ENCODE measurements at places on chromosomes 1 and 21.
A peak's percentile ranks its signal among the peaks of the same experiment; 100 is the strongest.

- no peak for DNase-seq
Observed at GRCh38 chr1:33715195-33715811, 148.6 kb upstream of the HMGB4 start.

- DNase-seq, result no peak
Observed at GRCh38 chr1:53567851-53568250, 108.7 kb downstream of the DMRTB1 start.

- no peak for DNase-seq
Observed at GRCh38 chr1:7094509-7094908, 309.3 kb downstream of the CAMTA1 start.

- DNase-seq, result peak; percentile 33
Observed at GRCh38 chr1:205373798-205374175, 17.1 kb upstream of the KLHDC8A start.

- peak; percentile 59 for DNase-seq
Observed at GRCh38 chr1:232247669-232248068, 382.3 kb downstream of the SIPA1L2 start.

- DNase-seq, result peak; percentile 24
Observed at GRCh38 chr1:233631810-233632405, 18.0 kb downstream of the KCNK1 start.

DNA sequence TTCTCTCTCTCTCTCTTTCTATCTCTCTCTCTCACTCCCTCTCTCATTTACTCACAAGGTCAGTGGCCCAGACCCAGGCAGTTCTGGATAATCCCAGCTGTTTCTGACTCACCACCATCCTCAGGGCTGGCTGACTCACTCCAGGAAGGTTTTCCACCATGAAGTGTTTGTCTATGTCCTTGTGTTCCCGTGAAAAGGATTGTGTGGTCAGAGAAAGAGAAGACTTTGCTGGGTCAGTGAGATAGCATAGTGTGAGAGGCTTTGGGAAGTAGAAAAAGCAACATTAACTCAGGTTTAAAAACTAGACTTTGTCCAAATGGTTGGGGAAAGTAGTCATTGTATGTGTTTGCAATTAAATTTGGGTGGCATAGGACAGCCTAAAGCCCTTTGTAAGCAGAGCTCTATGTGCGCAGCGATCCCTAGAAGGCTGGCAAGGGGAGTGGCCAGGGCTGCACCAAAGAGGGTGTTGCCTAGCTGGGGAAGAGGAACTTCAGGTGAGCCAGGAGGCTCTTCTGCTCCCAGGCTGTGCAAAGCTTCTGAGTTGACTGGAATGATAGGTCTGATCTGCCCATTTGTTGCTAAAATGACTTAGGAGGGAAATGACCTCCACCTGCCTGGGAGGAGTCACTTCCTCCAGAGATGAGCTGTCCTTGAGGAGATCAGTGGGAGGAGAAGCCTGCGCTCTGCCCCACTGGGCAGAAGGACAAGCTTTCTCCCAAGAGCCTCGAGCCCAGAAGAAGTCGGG lies 4.9 kb upstream of the CAPN2 start:
- DNase-seq, result peak; percentile 89

GRCh38 chr1:89454845-89455521 lies 69.6 kb upstream of the LRRC8B start:
- peak; percentile 67 for DNase-seq

GRCh38 chr1:29688471-29689365 lies 452.4 kb downstream of the PTPRU start:
- no peak for DNase-seq

- no peak for DNase-seq
Observed at GRCh38 chr1:173253046-173253445, 45.9 kb upstream of the TNFSF4 start.

DNA sequence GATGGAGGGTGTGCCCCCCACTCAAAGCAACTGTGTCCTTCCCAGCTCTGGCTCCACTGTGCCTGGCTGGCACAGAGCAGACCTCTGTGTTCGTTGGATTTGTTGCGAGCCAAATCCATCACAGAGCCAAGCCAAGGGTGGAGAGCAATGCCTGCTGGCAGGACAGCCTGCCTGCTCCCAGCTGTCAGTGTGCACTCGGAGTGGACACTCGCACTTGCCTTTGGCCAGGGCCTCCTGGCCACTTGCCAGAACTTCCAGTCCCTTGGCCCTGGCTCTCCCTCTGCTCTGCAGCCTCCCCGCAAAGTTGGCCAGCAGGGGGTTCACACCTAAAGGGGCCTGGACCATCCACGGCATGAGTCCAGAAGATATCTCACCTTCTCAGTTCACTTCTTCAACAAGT lies 16.4 kb downstream of the HEYL start:
- DNase-seq, result no peak

- DNase-seq, result no peak
Observed at GRCh38 chr1:163561580-163562295, 240.0 kb downstream of the NUF2 start.

GRCh38 chr1:209370241-209370995 lies 213.1 kb upstream of the CAMK1G start:
- no peak for DNase-seq

- DNase-seq, result no peak
Observed at GRCh38 chr1:219505886-219506285, 107.0 kb downstream of the ZC3H11B start.

- no peak for DNase-seq
Observed at GRCh38 chr1:147735423-147735822, 25.0 kb downstream of the GJA5 start.

DNA sequence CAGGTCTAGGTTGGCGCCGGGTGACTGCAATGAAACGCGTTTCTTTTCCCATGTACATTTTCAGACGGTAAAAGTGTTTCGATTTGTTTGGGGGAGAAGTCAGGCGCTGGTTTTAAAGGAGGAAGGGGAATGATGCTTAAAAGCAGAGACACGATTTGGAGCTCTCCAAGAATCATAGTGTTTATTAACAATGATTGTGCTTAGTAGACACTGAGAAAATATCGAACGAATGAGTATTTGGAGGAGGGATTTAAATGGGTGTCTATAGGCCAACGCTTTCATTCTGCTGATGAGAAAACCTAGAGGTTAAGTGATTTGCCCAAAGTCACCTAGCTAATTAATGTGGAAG lies 36.9 kb upstream of the JAK1 start:
- no peak for DNase-seq

- DNase-seq, result no peak
Observed at GRCh38 chr1:55448261-55448660, 233.1 kb upstream of the USP24 start.

- DNase-seq, result no peak
Observed at GRCh38 chr1:229110986-229111385, 159.9 kb upstream of the RAB4A start.

DNA sequence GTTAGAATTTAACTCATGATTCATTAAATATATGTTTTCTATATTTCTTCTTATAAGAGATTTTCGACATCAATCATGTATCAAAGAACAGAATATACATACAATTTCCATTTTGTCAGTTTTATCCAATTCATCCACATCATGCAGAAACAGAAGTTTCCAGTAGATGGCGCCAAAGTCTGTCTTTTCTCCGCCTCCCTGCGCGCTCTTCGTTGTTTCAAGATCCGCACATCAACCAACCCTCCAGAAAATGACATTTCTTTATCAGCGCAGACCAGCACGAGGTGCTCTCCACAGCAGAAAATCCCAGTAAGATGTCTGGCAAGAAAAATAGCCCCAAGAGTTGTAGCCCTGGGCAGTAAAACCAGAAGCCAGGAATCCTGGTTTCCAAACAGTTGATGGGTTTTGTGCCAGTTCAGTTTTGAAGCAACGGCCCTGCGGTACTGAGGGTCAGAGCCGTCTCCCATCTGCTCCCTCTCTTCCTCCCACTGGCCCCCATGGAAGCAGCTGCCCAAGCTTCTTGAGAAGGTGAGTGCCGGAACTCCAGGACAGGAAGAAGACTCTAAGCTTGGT lies 38.6 kb upstream of the GPR137B start:
- DNase-seq, result peak; percentile 65

DNA sequence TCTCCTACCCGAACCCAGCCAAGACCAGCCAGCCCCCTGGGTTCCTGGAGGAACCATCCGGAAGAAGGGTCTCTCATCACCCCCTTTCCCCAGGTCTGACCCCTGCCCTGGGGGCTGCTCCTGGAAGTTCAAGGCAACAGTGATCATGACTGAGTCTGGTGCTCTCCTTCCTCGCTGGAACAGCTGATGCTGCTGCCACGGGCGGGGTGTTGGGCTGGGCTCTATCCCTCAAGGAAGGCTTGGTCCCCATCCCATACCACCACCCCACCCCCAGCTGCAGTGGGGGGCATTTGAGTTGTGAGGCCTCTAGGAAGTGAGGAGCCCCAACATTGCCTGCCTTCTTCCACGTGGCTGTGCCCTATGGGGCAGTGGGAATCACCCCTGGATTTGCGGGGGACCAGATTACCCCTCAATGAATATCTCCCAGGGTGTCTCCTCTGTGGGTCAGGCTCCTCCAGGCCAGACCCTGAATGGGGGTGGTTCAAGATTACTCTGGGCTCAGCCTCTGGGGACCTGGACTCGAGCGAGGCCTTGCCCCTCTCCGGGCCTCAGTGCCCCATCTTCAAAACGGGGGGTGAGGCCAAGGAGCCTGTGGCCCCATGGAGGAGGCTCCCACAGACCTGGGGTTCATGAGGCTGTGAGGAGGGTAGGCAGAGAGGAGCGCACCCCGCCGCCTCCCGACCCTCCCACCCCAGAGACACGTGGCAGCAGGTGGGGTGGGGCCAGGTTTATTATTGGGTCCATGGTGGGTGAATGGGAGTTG lies 2.8 kb downstream of the MASP2 start:
- DNase-seq, result no peak

DNA sequence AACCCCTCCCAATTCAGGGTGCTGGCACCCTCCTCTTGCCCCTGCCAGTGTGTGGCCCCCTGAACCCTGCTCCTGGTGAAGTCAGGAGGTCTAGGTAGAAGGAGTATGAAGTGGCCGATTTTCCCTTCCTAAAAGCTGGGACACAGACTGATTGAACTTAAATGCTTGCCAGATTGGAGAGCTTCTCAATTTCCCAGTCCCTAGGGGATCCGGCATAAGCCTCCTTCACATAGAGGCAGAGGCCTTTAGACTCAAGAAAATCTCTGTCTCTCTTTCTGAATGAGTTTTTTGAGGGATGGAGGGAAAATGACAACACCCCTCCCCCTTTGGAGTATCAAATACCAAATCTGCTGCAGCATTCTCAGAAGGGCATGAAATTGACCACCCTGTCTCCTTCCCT lies 51.5 kb downstream of the SYT2 start:
- DNase-seq, result peak; percentile 47

DNA sequence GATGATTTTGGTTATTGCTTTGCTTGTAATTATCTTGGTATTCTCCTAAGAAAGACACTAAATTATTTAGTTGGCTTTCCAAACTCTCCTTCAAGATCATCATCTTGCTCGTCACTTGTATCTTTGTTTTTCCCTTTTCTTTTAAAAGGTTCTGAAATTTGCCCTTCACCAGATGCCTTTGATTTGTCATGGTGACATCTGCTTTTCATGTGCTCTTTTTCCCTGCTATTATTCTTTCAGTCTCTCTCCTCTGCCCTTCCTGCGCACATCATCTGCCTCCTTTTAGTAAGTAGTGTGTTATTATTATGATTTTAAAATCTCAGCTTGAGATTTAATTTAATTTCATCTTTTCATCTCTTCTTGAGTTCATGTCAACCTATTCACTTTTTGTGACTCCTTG lies 92.1 kb downstream of the BACH1 start:
- DNase-seq, result no peak

- DNase-seq, result no peak
Observed at GRCh38 chr1:10249808-10250457, 39.6 kb downstream of the KIF1B start.

GRCh38 chr1:5896706-5897660 lies 95.2 kb downstream of the NPHP4 start:
- no peak for DNase-seq

DNA sequence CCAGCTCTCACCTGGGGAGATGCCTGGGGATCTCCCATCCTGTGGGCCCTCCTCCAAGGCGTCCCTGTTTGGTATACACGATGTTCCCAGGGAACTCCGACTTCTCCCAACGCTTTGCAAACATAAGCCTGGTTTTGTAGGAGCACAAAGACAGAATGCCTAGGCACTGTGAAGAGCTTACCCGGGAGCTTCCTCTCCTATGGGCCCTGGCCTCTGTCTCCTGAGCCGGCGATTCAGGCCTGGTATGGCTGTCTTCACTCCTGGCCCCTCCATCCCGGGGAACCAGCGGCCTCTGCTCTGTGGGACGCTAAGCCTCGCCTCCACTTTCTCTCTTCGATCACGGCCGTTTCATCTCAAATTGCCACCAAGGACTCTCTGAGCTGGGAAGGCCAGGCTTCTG lies 59.6 kb upstream of the ACTRT2 start:
- no peak for DNase-seq

- DNase-seq, result no peak
Observed at GRCh38 chr21:43734131-43734927, 15.4 kb downstream of the PDXK start.

GRCh38 chr1:187985145-187985896 lies 1156.6 kb downstream of the PLA2G4A start:
- DNase-seq, result no peak

- DNase-seq, result no peak
Observed at GRCh38 chr1:90616395-90616794, 100.7 kb downstream of the BARHL2 start.

- DNase-seq, result no peak
Observed at GRCh38 chr1:7279769-7280168, 491.3 kb upstream of the VAMP3 start.

DNA sequence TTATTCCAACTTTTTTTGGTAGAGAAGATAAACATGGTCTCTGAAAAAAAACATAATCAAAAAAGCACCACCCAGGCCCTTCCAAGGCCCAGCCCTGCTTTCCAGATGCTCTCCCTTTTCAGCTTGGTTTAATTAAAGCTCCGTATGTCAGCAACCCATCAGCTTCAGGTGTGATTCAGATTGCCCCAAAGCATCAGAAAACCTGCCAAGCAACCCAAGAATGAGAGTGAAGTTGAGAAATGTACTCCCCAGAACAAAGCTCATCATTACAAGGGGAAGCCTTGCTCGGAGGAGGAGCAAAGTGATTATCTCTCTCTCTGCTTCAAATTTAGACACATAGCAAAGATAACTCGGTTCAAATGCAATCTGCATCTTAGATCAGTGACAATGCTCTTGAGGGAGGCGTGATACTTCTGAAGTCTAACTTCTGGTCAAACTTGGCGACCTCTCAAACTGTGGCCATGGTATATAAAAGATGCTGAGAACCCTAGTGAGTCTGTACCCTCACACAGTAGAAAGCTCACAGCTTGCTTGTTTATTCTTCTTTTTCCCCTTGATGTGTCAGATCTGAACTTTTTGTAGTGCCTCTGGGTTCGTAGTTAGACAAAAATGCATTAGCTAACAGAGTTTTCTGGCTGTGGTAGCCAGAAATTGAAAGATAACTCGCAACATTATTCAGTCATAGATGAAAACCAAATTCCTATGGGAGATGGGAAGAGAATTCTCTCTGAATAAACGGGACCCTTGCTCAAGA lies 63.3 kb upstream of the ZC3H11B start:
- DNase-seq, result no peak

- DNase-seq, result no peak
Observed at GRCh38 chr1:19439464-19440171, 45.7 kb downstream of the CAPZB start.

Data from DMS79 treated with DMSO at 0.1 percent for 48 hours (cell line).